ENCODE measurements at places on chromosomes 7 and 10. TPM values are rescaled to one million over a fixed set of nuclear protein-coding genes. Genes with fewer than 3 reads are reported as not detected.

CASTOR2 gene
- 27.6 TPM for total RNA-seq

HEPACAM2 gene
- total RNA-seq, result not detected

SPRN gene
- 3.1 TPM for total RNA-seq

GALNT17 gene
- not detected for total RNA-seq

PLEKHS1 gene
- total RNA-seq, result under 0.01 TPM

PILRA gene
- total RNA-seq, result 0.15 TPM

LAMB1 gene
- total RNA-seq, result 478 TPM
